ENCODE measurements at places on chromosomes 7 and 10.

DNA sequence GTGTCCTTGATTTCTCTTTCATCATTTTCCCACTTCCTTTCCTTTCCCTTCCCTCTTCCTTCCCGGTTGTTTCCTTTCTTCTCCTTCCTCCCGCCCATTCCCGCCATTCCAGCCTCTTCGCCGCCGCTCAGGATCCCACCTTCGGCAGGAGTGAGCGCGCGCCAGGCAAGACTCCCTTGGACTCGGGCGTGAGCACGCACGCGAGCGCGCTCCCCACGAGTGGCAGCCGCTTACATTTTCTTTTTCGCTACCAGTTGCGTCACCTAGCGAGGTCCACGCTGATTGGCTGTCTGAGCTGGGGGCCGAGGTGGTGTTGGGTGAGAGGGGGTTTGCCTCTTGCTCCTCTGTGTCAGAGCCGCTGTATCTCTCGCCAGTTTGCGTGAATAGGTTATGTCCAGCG lies 11.8 kb downstream of the ZAN start:
- no peak for DNase-seq

- DNase-seq = no peak
These were observed 59.1 kb upstream of the ZNF32 start for GRCh38 chr10:43707770-43708169.

GRCh38 chr7:84697506-84697905 lies 489.4 kb downstream of the SEMA3D start:
- no peak for DNase-seq

DNA sequence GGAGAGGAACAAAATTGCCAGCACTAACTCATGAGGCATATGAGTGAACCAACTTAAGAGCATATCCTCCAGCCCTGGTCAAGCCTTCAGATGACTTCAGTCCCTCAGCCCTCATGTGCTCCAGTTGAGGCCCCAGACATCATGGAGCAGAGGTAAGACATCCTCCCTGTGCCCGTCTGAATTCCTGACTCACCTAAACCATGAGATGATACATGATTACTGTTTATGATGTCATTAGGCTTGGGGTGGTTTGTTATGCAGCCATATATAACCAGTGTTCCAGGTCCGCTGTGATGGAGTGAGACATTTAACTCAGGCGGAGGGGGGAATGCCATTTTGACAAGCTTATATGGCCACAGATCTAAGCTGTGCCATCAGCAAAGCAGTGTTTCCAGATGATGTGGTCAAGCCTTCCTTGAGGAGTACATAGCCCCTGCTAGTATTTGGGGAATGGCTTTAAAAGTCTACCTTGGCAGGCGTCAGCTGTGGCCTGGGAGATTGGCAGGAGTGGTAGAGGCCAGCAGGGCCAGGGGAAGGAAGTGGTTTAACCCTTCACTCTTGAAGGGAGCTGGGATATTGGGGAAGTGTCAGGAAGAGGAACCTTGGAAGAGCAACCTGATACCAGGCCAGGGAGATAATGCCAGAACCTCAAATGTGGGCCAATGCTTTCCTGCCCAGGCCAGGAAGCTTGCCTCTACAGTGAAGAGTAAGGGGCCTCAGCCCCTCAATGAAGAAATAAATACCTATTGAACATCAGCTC lies 343.0 kb upstream of the PODXL start:
- no peak for DNase-seq

DNA sequence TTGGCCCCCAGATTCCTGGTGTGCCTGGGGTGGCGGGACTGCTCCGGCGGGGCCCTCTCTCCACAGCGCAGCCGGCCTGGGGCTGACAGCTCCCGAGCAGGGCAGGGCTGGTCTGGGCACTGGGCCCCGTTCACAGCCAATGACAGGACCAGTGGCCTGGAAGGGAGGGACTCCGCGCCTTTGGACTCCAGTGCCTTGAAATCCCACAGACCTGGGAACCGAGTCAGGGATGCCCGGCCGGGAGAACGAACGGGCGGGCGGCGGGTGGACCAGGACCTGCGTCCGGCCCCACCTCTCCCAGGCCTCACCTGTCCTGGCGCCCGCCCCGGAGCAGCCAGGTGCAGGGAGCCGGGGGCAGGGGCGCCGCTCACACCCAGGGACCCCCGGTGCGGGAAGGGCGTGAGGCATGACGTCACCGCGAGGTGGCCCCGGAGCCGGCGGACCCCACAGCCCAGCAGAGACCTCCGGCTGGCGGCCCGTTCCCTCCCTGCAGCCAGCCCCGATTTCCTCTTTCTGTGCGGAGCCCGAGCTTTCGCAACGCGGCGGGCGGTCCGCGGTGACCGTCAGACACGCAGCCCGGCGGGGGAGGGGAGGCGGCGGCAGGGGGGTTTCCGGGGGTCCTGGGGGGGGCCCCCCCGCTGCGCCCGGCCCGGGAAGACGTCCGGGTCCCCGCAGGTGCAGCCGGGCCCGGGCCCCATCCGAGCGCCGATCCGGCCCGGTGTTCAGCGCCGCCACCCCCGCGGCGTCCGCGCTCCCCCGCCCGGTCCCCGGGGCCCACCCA lies 743 bp downstream of the ADAP1 start:
- peak; percentile 17 for DNase-seq

- no peak for DNase-seq
These were observed 80.6 kb upstream of the C1QL3 start for GRCh38 chr10:16602104-16602775.

DNA sequence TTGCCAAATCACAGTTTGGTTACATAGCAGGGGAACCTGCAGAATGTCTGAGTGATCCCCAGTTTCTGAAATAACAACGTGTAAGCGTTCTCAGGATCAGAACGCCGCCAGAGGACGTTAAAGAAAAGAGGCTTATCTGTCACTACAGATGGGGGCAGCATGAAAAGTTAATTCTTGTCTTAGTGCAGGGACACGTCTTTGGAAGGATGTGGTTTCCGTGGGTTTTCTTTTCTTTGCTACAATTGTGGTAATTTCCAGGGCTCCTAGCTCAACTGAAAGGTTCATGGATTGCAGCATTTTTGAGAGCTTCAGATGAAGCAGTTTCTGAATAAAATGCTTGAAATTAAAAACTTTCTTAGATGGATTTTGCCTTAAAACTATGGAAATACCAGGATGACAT lies 106.6 kb downstream of the PRKCQ start:
- DNase-seq = no peak

DNA sequence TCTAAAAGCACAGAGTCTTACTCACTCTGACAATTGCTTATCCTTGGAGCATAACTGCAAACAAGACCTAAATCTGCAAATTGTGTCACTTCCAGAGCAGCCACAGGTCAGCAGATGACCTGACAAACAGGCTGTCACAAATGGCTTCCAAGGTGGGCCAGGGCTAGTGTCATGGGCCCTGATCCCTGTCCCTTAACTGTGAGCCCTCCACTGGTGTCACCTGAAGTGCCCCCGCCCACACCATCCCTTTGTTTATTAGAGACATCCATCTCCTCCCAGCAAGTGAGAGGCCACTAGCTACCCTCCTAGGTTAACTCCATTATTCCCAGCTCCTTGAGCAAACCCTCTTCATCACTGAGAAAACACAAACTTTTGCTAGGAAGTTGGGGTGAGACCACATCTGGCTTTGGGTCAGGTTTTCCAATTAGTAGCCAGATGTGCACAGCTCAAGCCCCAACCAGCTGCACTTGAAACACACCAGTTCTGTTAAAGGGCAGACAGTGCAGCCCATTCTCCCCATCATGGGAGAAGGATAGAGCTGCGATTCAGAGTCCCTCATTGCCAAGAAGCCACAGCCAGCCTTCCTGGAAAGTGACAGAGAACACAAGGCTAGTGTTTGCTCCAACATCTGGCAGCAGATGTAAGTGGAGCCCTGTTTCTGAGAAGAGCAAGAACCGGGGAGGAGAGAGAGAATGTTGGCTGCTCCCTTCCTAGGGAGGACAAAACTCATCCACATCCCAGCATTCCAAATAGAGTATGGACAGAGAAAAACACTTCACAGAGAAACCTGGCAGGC lies 75.7 kb upstream of the NANOS1 start:
- no peak for DNase-seq

DNA sequence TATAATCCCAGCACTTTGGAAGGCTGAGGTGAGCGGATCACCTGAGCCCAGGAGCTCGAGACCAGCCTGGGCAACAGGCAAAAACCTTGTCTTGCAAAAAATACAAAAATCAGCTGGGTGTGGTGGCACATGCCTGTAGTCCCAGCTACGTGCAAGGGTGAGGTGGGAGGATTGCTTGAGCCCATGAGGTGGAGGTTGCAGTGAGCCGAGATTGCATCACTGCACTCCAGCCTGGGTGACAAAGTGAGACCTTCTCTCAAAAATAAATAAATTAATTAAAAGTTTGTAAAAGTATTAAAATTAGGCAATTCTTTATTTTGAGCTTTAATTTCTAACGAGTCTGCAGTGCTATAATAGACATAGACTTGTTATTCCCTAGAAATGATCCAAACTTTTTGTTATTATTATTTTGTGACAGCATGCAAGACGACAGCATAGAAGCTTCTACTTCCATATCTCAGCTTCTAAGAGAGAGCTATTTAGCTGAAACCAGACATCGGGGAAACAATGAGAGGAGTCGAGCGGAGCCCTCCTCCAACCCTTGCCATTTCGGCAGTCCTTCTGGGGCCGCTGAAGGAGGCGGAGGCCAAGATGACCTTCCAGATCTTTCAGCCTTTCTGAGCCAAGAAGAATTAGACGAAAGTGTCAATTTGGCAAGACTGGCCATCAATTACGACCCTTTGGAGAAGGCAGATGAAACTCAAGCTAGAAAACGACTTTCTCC lies 11.9 kb downstream of the MYPN start:
- no peak for DNase-seq

DNA sequence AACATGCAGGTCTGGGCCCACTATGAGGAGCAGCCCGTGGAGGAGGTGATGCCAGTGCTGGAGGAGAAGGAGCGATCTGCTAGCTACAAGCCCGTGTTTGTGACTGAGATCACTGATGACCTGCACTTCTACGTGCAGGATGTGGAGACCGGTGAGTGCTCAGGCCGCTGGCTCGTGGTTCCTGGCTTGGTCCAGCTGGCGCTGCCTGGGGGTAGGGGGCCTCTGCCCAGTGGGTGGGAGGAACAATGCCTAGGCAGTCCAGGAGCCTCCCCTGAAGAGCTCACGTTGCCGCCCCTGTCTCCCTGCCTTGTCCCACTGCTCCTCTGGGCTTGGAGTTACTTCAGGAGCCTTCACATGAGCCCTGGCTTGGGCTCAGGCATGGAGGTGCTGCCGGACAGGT lies 50.1 kb upstream of the LRRC4 start:
- DNase-seq = no peak

DNA sequence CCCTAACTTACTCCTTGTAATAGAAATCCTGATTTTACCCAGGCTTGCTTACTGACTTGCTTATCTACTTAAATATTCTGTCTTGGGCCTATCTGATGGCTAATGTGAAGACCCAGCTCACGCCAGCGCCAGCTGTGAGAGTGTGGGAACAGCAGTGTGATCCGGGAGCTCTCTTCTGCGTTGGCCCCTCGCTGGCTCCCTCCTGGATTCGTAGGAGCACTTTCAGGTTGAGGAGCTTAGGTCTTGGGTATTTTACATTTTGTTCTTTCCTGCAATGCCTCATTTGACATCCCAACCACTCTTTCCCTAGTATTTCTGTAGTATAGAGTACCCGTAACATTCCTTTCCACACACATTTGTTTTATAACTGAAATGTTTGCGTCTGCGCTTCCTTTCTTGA lies 51.7 kb downstream of the CREM start:
- no peak for DNase-seq
